ENCODE measurements at places on chromosomes 5 and 9.

GRCh38 chr5:56291079-56291643 is 58.0 kb upstream of the ANKRD55 start:
- no peak for DNase-seq

- DNase-seq = no peak
Measured at GRCh38 chr5:98581112-98581997, 192.1 kb upstream of the RGMB start.

GRCh38 chr9:128081056-128081455 is 13.0 kb downstream of the SLC25A25 start:
- no peak for DNase-seq

- no peak for DNase-seq
Measured at GRCh38 chr5:166962461-166962860, 1329.0 kb upstream of the WWC1 start.

DNA sequence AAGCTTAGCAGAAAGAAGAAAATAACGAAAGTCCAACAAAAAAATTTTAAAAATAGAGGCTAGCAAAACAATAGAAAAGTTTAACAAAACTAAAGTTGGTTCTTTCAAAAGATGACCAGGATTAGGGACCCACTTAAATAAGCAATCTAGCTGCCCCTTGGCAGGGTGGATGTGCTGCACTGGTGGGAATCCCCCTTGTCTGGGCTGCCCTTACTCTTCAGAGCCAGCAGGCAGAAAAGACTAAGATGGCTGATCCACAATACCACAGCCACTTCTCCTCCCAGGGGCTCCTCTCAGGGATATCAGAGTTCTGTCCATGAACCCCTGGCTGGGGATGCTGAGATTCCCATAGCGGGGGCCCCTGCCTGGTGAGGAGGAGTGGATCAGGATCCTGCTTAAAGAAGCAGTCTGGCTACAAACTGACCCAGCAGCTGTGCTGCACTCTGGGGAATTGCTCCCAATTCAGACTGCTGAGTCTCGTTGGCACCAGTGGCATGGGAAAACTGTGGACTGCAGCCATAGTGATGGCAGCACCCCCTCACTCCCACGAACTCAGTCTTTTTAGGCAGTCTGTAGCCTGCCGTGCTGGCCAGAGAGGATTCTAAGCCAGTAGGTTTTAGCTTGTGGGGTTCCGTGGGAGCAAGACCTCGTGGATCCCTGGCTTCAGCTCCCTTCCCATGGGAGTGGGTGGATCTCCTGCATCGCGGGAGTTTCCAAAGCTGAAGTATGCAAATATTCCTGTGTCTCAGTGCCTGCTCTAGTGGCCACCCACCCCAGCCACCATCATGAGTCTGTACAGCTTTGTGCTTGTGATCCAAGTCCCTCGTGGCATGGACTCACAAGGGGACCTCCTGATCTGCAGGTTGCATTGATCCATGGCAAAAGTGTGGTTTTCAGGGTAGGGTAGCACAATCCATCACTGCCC is 2.9 kb upstream of the INSL6 start:
- no peak for DNase-seq

DNA sequence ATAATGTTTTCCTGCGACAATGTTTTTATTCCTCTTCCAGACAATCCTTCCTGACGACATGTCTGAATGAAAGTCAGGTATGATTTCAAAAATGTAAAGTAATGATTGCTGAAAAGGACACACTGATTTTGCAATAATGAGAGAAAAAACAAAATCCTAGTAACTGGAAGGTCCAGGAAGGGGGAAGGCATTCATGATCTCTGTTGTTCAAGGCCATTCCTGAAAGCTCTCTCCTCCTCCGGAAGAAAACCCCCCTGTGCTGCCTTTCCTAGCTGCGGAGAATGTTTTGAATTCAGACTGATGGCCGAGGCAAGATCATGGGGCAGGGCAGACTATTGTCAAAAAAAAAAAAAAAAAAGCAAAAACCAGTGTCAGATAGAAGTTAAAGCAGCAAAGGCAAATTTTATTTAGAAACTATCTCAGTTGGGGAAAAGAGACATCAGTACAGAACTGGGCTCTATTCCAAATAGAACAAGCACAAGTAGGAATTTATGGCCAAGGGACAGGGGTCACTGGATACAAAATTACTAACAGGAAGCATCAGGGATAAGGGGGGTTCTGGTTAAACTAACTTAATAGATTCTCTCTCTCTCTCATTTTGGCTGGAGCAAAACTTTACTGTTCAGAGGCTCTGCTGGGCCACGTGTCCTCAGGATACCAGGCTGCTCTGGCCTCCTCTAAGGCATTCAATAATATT is 36.5 kb upstream of the CTSV start:
- DNase-seq = no peak
